NCI-H1417 treated with DMSO at 0.1 percent for 48 hours (cell line): ENCODE measurements at places on chromosomes 5 and 9.

GRCh38 chr5:79898611-79899010 is 92.5 kb downstream of the MTX3 start:
- DNase-seq = no peak

- DNase-seq = no peak
These were observed 37.5 kb downstream of the ERGIC1 start for GRCh38 chr5:172871536-172871935.

- DNase-seq = no peak
These were observed 229.5 kb downstream of the CD180 start for GRCh38 chr5:66967102-66967501.

DNA sequence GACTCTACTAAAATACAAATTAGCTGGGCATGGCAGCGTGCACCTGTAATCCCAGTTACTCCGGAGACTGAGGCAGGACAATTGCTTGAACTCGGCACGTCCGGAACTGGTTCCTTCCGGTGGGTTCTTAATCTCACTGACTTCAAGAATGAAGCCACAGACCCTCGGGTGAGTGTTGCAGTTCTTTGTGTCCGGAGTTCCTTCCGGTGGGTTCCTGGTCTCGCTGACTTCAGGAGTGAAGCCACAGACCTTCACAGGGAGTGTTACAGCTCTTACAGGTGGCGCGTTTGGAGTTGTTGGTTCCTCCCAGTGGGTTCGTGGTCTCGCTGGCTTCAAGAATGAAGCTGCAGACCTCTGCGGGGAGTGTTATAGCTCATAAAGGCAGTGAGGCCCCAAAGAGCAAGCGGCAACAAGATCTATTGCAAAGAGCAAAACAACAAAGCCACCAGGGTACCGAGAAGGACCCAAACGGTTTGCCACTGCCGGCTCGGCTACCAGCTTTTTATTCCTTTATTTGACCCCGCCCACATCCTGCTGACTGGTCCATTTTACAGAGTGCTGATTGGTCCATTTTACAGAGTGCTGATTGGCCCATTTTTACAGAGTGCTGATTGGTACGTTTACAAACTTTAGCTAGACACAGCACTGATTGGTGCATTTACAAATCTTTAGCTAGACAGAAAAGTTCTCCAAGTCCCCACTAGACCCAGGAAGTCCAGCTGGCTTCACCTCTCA is 28.6 kb upstream of the SLC6A19 start:
- no peak for DNase-seq

- no peak for DNase-seq
These were observed 1043.2 kb upstream of the WWC1 start for GRCh38 chr5:167248257-167248656.

- DNase-seq = no peak
These were observed 52.8 kb downstream of the GDA start for GRCh38 chr9:72202009-72202408.

DNA sequence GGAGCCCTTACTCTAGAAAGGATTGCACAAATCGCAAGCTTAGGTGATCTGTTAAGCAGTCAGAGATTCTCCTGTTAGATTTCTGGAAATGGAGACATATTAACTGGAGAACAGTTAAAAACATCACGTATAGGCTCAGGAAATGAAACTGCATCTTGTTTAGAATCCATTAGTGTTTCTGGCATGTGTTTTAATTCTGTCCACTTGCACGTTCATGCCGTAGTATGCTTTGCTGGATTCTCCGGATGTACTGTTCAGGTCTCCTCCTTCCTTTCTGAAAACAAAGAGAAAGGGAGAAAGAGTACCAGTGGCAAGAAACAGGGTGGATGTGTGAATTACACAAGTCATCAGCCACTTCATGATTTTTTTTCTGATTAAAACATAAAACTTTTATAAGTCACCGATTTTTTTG is 2.5 kb upstream of the RGMB start:
- DNase-seq = no peak

- no peak for DNase-seq
These were observed 6.9 kb upstream of the DMRT3 start for GRCh38 chr9:969310-970150.

GRCh38 chr5:102818345-102818744 is 63.2 kb downstream of the PAM start:
- DNase-seq = no peak

GRCh38 chr5:73751254-73751914 is 125.4 kb downstream of the ARHGEF28 start:
- DNase-seq = no peak

GRCh38 chr9:114392749-114393112 is 4.9 kb upstream of the AKNA start:
- no peak for DNase-seq

- DNase-seq = no peak
These were observed 68.8 kb upstream of the GPR151 start for GRCh38 chr5:146584750-146585149.

DNA sequence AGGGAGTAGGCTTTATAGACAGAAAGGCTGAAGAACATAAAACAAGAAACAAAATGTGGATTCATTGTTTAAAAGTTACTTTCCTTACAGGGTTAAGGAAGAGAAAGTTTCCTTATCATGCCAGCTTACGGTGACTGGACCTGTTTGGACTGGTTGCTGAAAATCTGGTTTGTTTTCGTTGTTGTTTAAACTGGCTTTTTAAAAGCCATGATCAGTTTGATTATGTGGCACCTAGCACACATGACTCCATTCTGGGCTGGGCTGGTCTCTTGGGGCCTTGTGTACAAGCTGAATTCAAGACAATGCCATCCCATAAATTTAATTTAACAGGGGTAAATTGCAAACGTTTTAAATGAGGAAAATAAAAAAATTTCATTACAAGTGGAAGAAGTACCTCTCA is 18.4 kb upstream of the ZNF474 start:
- DNase-seq = no peak

GRCh38 chr5:178836628-178837027 is 23.1 kb upstream of the ZNF354B start:
- DNase-seq = no peak

DNA sequence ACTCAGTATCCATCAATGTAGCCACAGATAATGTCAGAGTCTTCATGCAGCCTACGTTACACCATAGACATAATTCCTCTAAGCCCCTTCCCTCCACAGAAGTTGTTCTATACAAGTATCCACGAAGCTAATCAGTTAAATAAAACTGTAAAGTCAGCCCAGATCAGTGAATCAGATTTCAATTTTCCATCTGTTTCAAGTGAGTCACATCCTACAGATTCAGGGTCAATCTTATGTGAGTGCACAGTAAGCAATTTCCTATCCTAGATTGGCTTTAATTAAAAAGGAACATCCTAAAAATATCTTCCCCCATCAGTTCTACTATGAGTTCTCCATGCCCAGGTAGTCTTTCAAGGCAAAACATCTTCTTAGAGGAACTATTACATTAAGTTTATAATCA is 402.5 kb downstream of the EFNA5 start:
- no peak for DNase-seq

GRCh38 chr5:6590581-6590980 is 42.3 kb downstream of the NSUN2 start:
- no peak for DNase-seq

DNA sequence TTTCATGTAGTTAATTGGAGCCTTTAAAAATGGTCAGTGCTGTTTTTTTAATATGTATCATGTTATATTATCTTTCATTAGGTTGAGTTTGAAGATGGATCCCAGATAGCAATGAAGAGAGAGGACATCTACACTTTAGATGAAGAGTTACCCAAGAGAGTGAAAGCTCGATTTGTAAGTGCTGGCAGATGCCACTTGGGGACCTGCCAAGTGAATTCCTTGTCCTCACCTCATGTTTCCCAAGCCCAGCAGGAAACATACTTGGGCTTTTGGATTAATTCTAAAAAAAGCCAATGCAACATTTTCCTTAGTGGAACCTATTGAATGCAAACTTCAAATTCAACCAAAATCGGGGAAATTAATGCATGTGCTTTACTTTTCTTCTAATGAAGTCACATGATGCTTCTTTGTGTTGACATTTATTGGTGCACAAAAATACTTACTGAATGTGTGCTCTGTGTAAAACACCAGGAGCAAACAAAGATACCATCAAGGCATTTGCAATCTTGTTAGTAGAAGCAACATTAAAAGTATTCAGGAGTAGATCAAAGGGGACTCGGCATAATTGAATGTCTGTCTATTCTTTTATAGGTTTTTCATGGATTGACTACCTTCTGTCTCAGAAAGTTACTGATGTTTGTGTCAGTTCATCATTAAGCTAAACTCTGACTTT is 412.1 kb downstream of the KDM4C start:
- no peak for DNase-seq

DNA sequence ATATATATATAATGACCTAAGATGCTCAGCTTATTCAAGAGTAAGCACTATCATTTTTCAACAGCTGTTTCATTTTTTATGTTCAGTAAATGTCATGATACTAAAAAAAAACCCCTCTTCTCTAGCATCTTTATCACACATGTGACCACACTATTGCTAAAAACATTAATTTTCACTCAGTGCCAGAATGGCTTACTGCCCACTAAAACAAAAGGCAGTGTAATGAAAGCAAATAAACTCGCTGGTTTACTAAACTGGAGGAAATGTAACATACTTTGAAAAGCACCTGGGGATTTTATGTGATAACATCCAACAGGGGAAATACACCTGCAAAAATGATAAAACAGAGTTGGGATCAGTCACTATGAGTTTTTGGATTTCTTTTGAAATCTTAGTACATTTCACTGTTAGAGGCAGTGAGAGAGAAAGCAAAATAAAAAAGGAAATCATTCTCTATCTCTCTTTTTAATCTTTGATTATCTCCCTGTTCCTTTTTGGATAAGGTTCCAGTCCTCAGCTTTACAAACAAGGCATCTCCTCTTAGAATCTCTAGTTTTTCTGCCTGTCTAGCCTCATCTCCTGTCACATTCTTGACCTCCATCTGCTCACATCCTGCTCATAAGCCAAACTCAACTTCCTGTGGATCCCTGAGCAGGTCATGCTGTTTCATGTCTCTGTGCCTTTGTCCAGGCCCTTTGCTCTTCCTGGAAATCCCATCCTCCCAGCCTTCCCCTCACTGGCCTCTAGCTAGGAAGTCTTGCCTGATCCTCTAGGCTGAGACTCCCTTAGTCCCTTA is 338.0 kb downstream of the MAN2A1 start:
- no peak for DNase-seq

DNA sequence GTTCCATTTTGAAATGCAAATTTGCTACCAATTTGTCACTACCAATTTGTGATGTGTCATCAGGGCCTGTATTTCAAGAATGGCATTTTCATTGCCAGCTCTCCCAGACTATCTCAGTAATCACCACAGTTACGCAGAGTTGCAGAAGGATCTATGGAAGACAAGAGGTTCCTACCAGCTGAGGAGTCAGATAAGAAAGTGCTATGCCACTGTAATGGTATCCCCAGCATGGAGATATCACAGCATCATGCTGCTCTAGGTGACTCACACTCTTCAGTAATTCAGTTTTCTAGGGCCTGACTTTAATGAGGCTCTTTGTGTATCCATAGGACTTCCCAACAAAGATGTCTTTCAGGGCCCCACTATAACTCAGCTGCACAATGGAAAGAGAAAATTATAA is 490.3 kb downstream of the ARHGEF28 start:
- no peak for DNase-seq

- DNase-seq = no peak
These were observed 51.5 kb upstream of the IFNE start for GRCh38 chr9:21533597-21533996.

DNA sequence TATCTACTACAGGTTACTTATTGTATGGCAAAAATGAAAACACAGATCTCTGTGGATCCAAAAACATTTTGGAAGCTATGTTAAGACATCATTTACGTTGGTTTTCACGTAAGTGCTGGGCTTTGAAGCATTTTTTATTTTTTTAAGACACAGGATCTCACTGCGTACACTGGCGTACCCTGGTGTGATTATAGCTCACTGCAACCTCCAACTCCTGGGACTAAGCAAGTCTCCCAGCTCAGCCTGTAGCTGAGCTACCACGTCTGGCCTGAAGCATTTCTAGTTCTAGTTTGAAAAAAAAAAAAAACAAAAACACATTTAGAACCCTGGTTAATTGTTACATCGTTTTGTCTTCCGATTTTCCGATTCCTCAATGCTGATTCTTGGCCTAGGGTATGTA is 131.3 kb downstream of the AOPEP start:
- no peak for DNase-seq

DNA sequence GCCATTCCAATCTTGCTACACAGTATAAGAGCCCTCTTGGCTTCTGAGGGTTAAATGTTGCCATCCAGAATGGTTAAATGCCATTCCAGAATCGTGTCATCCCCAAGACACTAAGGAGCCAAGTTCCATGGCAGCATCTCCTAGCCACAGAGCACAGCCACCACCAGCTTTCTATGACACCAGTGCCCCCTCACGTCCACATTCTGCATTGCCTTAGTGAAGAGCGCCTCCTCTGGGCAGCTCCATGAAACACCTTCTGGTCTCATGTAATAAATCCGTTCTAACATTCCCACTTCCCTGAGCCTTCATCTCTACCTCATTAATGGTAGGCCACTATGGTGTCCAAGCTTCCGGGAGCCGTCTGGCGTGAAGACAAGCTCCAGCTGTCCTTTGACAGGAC is 12.4 kb downstream of the CBY3 start:
- DNase-seq = no peak

DNA sequence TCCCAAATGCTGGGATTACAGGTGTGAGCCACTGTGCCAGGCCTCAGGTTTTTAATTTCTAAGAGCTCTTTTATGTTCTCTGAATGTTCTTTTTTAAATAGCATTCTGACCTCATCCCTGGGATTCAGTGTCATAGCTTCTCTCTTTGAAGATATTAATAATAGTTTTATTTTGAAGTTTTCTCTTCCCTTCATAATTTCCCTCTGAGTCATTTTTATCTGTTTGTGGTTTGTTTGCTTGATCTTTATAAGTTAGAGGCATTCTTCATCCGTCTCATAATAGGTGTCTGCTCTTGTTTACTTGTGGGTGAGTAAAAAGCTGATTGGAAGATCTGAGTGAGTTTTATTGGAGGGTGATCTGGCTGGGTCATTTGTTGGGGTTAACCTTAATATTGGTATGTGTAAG is 12.5 kb upstream of the MAMDC2 start:
- no peak for DNase-seq

DNA sequence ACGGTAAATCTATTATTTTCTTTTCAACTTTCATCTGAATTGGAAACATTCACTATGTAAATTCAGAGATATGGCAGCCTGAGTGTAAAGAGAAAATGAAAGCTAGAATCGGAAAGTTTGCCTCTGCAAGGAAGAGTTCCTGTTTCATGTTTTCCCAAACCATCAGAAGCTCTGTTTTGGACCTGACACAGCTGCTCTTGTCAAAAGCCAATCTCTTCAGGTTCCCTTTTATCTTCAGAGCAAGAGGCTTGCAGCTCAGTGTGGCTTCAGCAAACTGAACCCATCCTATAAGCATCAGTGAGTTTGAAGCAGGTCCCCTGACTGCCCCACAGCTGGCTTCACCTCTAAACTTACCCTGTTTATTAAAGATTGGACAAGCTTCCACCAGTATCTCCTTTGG is 1099.7 kb downstream of the DTWD2 start:
- DNase-seq = no peak

GRCh38 chr9:89154651-89155336 is 23.8 kb downstream of the SHC3 start:
- no peak for DNase-seq
